ENCODE measurements at places on chromosomes 6 and 20.

- peak; percentile 35 for DNase-seq
Observed at GRCh38 chr6:90343576-90343975, 46.9 kb upstream of the BACH2 start.

DNA sequence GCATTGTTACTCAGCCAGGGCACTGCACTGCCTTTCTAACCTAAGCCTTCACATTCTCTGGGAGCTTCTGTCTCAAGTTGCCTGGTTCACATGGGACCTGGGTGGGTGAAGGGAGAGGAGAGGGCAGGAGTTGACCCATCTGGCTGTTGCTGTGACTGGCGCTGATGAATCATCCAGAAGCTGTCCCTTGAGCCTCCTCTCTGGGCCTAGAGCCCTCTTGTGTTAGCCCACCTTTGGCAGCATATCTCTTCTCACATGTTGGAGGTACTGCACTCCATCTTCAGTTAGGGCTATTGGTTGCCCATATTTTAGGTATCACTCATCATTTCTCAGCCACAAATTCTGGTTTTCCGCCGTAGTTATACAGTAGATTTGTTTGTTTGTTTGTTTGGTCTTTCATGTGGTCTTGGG lies 19.8 kb downstream of the XRN2 start:
- peak; percentile 22 for DNase-seq

DNA sequence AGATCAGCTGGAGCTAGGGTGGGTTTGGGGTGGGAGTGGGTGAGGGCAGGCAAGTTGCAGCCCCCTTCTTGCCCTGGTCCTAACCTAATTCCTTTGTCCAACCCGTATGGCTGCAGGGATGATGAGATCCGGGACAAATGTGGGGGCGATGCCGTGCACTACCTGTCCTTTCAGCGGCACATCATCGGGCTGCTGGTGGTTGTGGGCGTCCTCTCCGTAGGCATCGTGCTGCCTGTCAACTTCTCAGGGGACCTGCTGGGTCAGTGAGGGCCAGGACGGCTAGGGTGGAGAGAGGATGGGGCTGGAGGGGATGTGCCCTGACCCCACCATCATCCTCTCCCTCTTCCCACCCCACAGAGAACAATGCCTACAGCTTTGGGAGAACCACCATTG lies 12.0 kb downstream of the TMEM63B start:
- no peak for DNase-seq

GRCh38 chr6:84065693-84066290 lies 32.2 kb downstream of the MRAP2 start:
- DNase-seq, result peak; percentile 97

DNA sequence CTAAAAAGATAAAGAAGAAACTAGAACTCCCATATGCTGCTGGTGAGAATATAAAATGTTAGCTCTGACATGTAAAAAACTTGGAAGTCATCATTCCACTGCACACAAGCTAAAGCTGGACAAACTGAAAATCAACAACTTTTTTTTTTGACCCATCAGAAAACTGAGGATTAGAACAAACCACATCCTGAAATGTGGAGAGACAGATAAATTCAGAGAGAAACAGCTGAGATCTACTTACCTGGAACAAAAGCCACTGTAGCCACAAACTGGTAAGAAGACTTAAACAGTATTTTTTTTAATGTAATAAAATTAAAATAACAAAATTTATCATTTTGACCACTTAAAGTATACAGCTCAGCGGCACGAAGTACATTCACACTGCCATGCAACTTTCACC lies 408.5 kb upstream of the RGS17 start:
- DNase-seq, result no peak

DNA sequence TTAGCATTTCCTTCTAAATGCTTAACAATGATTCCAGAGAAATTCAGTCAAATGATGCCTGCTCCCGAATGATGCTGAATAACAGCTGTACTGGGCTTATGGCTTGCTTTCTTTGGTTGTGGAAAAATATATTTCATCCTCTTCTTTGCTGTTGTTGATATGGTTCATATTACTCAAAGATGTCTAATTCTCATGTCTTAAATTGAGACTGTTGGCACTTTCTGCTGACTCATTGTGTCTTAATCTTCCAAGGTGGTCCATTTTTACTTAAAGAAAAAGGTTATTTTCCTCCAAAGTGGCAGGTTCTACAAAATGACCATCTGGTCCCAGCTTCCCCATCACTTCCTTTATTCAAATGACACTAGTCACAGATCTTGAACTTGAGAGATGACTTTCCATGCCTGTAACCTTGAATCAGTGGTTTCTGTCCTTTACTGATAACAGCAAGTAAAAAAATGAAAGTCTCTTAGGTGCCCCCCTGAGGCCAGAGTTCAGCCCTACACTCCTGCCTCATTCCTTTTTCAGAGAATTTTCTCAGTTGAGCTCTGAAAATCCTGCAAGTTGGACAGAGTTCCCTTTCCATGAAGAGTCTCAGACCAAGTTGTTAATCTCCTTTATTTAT lies 6.9 kb downstream of the SNAP25 start:
- no peak for DNase-seq

- no peak for DNase-seq
Observed at GRCh38 chr6:145761584-145761983, 26.3 kb upstream of the EPM2A start.

DNA sequence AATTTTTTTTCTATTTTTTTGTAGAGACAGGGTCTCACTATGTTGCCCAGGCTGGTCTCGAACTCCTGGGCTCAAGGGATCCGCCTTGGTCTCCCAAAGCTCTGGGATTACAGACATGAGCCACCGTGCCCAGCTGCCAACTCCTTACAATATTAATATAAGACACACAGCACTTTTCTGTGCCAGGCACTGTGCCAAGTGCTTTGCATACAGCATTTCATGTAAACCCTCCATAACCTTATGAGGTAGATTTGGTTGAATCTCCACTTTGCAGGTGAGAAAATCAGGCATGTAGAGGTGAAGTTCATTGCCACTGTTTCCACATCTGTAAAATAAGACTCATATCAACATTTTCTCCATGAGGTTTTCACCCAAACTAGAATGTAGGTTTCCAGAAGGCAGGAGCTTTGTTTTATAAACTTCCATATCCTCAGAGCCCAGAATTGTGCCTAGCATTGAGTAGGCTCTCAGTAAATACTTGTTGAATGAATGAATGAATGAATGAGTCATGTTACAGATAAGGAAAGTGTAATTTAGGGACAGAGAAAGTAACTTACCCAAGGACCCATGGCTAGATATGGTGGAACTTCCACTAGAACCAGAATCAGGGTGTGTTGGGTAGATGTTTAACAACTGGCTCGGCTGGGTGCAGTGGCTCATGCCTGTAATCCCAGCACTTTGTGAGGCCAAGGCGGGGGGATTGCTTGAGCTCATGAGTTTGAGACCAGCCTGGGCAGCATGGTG lies 3.0 kb upstream of the CTNNBL1 start:
- DNase-seq, result no peak

- DNase-seq, result no peak
Observed at GRCh38 chr6:118630923-118631322, 20.5 kb downstream of the CEP85L start.

DNA sequence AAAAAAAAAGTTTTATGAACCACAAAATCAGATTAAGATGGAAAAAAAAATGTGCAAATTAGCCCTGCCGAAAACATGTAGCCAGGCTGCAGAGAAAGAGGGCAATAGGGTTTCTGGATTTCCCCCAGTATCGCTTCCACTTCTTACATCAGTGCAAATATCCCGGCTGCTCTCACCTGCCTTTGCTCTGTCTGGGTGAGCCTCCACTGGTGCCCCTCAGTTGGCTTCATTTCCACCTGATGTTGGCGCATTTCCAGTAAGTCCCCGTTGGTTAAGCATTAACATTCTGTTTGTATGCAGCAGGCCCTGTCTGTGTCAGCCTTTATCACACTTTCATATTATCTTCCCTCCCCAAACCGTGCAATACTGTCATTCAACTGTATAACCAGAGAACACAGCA lies 215.1 kb downstream of the CBLN4 start:
- DNase-seq, result no peak
